ENCODE measurements at places on chromosomes 1 and 21. TPM values are rescaled to one million over a fixed set of nuclear protein-coding genes. Genes with fewer than 3 reads are reported as not detected.

MAEL gene
- total RNA-seq, result not detected

LAPTM5 gene
- total RNA-seq, result 424 TPM

PRDM2 gene
- 46.7 TPM for total RNA-seq

DNA sequence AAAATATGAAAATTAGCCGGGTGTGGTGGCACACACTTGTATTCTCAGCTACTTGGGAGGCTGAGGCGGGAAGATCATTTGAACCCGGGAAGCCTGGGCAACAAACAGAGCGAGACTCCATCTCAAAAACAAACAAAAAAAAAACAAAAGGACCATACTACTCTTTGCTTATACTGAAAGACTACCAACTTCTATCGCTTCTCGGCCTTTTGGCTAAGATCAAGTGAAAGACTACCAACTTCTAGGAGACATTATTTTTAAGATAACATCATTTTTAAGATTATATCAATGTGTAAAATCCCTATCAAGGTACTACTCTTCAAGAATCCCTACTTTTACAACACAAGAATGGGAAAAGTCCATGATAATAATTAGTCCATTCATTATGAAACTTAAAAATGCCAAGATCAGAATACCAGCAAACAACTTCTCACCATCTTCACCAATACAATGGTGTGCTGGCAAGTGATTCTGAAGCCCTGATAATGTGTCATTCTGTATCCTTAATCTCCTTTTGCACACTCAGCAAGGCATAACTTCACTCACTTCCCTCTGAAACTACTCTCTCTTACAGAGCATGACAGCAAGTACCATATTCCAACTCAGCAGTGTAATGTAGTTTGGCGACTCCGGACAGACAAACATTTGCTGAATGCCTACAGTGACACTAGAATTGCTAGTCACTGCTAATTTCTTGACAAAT, 1.7 kb downstream of the PTP4A2 start:
- H3K4me1 ChIP-seq, result peaks cover 75% of the 10 kb centered on the region
- no peak for DNase-seq
- H3K27me3 ChIP-seq, result no peaks in the 10 kb centered on the region
- H3K36me3 ChIP-seq, result no peaks in the 10 kb centered on the region

GRCh38 chr1:57674801-57675200, 250.9 kb upstream of the DAB1 start:
- H3K27me3 ChIP-seq, result no peaks in the 10 kb centered on the region
- H3K27ac ChIP-seq, result no peak overlapping the region
- no peaks in the 10 kb centered on the region for H3K36me3 ChIP-seq
- H3K4me1 ChIP-seq, result no peaks in the 10 kb centered on the region

- H3K36me3 ChIP-seq, result no peaks in the 10 kb centered on the region
- DNase-seq, result no peak
- no peak overlapping the region for H3K4me3 ChIP-seq
- H3K4me1 ChIP-seq, result no peaks in the 10 kb centered on the region
These were observed 71.1 kb downstream of the ADCY10 start for GRCh38 chr1:167842872-167843271.

DNA sequence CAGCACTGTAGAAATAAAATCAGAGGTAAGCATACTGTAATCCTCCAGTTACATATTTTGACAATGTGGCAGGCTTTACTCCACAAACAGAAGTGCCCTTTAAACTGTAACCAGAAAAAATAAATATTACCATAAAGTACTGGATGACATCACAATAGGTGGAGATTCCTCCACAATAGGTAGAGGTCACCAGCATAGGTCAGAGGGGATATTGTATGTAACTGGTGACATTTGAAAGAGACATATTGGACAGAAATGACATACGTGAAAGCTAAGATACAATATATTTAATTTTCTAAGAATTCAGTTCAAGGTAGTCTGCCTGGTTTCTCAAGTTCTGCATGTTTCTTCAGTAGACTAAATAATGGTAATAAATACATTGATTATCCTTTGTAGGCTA, at the start of gene ASB17:
Gene ASB17 (minus strand): TSS at position 101 of the 400 bp plus-strand sequence. CDS start 113 bp downstream, outside the sequence.
- H3K4me1 ChIP-seq, result no peaks in the 10 kb centered on the region
- no peak within 1 kb of the TSS for H3K4me3 ChIP-seq
- DNase-seq, result no peak
- no peak within 1 kb of the TSS for H3K27ac ChIP-seq
- no peaks in the 10 kb centered on the region for H3K27me3 ChIP-seq

GRCh38 chr1:170168265-170168664, 22.5 kb downstream of the NTMT2 start:
- H3K27ac ChIP-seq, result no peak overlapping the region
- no peak for DNase-seq
- no peaks in the 10 kb centered on the region for H3K27me3 ChIP-seq
- H3K4me1 ChIP-seq, result no peaks in the 10 kb centered on the region
- H3K36me3 ChIP-seq, result no peaks in the 10 kb centered on the region

DNA sequence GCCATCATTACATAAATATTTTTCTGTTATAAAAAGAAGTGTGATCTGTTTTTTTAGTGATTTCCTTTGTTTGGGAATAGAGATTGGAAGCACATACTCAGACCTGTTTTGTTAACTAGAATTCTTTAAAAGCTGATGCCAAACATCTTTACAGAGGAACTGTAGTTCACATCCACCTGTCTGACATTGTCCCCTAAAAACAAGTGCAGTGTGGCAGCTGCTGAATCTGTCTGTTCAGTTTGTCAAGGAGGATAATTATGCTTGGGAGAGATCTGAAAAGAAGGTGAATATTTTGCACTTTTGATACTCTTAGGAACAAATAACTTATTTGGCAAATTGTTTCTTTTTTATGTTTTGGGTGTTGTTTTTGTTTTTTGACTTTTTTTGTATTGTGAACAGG, 13.6 kb downstream of the AGMAT start:
- no peak for DNase-seq
- no peaks in the 10 kb centered on the region for H3K27me3 ChIP-seq
- peaks cover 46% of the 10 kb centered on the region for H3K36me3 ChIP-seq
- no peak overlapping the region for H3K4me3 ChIP-seq

Data from upper lobe of right lung (tissue), 1 donor.